ENCODE measurements at places on chromosomes 1 and 21.

- DNase-seq = no peak
These were observed 501.7 kb downstream of the NEGR1 start for GRCh38 chr1:71780681-71781080.

DNA sequence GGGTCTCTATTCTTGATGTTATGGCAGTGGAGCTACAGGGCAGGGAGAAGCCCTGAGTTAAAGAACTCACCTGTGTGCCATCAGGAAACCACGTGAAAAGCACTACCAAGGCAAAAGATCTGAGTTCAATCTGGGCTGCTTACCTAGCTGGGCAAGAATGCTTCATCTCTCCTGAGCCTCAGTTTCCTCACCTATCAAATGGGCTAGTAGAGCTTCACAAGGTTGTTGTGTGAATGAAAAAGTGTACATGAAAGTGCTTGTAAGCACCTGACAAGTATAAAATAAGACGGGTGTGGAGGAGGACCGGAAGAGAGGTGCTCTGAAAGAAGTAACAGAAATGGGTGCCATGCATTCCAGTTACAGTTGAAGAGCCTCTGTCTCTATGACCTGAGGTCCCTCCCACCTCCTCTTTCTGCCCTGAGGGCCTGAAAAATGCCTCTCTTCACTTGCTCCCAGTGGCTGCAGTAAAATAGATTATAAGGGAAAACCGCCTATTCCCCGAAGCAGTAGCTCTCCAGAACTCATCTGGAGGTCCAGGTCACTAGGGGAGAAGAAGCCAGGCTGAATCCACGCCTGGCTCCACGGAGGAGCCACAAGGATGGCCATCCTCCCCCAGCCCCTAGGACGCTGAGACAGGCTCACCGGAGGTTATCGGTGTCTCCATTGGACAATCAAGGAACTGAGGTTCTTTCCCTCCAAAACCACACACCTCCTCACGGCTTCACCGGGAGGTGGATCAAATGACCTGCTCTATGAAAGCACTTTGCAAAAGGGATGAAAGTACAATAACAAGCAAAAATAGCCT is 1.4 kb downstream of the GPR161 start:
- DNase-seq = no peak

- no peak for DNase-seq
These were observed 24.8 kb downstream of the TM2D1 start for GRCh38 chr1:61699911-61700851.

DNA sequence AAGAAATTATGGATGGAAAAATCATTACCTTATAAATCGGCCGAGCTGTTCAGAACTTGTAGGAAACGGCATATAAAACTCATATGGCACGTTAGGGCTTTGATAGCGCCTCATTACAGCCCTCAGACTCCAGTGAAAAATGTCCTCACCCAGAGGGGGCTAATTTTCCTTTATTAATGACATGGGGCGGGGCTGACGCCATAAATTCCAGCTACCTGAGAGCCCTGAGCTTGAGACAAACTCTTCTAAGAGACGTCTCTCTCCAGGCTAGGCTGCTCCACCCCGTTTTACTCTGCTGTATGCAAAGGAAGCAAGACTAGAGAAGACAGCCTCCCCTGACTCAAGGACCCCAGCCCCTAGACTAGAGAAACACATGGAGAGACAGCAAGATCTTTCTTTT is 149.4 kb downstream of the TRABD2B start:
- DNase-seq = no peak

DNA sequence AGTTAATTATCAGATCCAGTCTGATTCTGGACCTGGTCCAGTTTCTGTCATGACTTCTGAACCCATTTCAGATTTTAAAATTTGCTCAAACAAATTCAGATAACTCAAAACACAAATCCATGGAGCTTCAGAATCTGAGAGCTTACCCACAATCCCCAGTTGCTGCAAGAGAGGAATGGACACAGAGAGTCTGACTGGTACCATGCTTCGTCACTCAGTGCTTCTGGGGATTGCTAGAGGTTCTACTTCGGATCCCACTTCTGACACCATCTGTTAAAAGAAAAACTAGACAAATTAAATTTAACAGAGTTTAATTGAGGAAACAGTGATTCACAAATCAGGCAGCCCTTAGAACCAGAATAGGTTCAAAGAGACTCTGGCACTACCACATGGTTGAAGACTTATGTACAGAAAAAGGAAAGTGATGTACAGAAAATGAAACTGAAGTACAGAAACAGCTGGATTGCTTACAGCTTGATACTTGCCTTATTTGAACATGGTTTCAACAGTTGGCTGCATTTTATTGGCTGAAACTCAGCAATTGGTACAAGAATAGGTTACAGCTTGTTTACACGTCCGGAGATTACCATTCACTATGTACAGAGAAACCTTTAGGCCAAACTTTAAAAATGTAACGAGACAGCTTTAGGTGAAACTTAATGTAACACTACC is 60.7 kb upstream of the TEKT2 start:
- no peak for DNase-seq

- DNase-seq = no peak
These were observed 255.1 kb upstream of the RAB4A start for GRCh38 chr1:229015806-229016205.

DNA sequence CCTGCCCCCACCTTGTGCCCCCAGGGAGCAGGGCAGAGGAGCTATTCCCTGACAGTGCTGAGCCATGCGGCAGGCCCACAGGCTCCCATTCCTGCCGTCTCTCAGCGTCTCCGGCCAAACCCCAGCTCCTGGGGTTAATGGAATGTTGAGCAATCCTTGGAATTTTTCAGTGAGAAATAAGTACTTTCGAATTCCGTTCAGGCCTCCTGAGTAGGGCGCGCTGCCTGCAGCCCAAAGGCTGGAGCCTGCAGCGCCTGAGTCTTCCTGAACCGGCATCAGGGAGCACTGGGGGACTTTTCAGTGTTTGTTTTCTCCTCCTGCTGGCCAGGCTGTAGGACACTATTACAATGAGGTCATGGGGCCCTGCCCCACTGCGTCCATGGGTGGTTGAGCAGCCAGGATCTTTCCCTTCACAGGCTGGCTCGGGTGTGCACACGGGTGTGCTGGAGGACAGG is 33.3 kb upstream of the CSF1 start:
- DNase-seq = no peak

DNA sequence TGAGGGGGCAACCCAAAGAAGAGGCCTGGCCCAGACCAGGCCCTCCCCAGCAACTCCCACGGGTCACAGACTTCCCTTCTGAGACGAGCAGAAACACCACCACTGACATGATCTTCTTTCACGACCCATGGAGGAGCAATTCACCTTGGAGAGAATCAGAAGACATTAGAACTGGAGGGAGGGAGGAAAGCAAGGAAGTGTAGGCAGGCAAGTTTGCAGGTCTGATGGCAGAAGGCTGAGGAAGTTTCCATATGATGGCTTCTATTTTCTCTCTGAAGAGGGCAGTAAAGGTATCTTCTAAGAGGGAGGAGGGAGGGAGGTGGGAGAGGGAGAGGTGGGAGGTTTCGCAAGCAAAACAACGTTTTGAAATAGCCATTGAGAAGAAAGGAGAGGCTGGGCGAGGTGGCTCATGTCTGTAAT is 1.4 kb upstream of the UBXN10 start:
- no peak for DNase-seq

- DNase-seq = no peak
These were observed 19.1 kb downstream of the RPAP2 start for GRCh38 chr1:92317836-92318493.

DNA sequence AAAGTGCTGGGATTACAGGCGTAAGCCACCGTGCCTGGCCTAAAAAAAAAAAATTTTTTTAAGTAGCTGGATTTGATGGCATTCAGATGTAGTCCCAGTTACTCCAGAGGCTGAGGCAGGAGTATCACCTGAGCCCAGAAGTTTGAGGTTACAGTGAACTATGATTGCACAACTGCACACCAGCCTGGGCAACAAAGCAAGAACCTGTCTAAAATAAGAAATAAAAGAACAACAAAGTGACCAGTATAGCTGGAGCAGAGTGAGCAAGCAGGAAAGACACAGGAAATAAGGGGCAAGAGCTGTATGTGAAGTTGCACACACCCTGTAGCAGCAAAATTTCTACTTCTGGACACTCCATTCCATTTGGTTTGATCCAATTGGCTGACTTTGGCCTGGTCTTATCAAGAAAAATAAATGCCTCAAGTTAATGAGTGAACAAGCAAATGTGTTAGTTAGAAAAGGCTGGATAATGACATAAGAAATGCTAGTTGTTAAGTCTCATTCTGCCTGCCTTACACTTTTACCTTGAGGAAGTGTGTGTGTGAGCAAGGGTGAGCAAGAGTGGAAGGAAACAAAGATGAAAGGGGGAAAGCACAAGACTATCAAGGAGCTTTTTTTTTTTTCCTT is 7.9 kb downstream of the ATP5IF1 start:
- DNase-seq = no peak

DNA sequence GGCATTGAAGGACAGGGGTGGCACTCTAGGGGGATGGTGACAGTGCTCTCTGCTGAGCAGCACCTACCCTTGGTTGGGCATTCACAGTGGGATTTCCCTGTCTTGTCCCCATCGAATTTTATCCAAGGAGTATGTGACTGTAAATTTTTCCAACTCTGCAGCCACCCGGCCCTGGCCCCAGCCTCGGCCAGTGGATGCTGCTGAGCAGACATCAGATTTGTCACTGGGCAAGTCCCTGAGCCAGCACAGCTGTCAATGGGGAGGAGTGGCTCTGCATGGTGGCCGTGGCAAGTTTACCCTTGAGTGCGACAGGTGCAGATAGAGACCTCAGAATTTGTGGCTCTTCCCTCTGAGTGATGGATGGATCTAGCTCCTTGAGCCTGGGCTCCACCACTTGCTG is 240.2 kb upstream of the CSF3R start:
- no peak for DNase-seq
